ENCODE measurements at places on chromosomes 7 and 10.

DNA sequence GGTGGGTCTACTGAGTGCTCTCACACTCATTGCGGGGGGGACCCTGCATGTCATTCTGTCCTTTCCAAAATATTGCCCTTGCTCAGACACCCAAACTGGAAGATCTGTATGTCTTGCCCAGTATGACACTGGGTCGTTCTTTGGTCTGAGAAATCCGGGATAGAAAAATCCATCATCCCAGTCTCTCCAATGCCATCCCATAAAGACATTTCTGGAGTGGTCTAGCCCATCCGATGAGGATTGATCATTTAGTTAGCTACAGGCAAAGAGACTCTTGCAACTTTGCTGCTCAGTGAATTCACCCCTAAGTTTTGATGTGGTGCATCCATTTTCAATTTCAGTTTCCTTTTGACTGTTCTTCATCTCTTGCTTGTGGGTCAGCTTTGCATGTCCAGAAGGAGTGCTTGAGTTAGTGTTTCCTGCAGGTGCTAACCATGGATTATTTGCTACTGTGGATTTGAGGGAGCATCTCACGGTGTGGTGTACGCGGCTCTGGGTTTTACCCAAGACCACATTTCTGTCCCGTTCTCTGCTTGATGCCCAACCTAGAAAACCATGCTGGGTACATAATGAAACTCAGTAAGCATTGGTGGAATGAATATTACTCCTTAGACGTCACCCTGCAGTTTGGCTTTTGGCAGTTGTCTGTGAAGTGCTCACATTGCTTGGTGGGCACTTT lies 247.0 kb upstream of the MKI67 start:
- DNase-seq, result no peak

- no peak for DNase-seq
Measured at GRCh38 chr7:37430640-37431039, 18.0 kb downstream of the ELMO1 start.

GRCh38 chr10:133132473-133133291 lies 27.3 kb upstream of the KNDC1 start:
- no peak for DNase-seq

DNA sequence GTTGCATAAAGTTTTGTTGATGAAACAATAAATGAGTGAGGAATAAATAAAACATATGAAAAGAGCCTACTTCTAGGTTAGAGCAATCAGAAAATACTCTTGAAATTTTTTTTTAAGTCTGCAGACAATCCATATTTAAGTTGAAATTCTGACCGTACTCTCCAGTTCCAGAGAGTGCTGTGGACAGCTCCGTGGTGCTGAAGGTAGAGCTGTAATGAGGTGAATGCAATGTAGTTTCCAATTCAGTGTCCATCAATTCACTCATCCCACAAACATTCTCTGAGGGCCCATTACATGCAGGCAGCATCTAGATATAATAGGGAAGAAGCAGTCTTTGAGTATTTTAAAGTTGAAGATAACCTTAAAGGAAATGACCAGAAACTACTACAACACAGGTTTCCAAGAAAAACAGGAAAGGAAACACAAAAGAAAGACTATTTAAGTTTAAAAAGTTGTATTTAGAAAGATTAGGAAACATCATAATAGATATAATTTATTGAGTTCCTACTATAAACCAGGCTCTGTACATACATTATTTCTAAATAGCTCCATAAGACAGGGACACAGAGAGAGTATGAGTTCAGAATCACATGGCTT lies 44.0 kb upstream of the CRTAC1 start:
- no peak for DNase-seq

GRCh38 chr7:103856929-103857328 lies 132.5 kb downstream of the RELN start:
- DNase-seq, result no peak

DNA sequence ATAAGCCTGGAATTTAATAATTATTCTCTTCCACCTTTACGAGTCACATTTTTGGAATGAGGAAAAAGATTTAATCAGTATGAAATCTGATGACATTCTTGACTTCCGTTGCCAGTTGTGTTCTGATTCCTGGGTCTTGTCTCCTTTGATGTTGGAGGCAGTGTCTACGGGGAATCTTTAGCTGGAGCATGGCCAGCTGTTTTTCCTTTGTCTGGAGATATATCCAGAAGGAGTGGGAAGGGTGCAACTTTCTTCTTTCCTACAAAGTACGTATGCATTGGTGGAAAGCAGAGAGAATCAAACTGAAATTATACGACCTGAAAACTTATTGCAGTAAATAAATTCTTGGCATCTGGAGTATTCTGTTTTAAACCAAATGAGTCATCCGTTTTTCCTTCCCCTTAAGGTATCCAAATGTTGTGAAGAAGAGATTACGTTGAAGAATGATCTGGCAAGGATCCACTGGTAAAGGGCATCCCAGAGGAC lies 6.9 kb upstream of the GNG11 start:
- DNase-seq, result no peak

DNA sequence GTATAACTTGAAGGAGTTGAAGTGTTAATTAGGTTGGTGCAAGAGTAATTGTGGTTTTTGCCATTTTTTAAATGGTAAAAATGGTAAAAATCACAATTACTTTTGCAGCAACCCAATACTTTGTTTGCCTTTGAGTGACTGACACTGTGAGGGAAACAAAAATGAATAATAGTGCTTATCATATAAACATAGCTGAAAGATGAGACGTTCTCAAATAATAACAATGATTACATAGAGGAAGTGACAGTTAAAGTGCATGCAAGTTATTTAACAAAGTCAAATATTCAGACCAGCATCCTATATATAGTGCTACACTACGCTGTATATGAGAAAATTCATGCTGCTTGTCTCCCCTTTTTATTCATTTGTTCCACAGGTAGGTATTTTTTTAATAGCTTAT lies 4.7 kb upstream of the HBP1 start:
- no peak for DNase-seq

DNA sequence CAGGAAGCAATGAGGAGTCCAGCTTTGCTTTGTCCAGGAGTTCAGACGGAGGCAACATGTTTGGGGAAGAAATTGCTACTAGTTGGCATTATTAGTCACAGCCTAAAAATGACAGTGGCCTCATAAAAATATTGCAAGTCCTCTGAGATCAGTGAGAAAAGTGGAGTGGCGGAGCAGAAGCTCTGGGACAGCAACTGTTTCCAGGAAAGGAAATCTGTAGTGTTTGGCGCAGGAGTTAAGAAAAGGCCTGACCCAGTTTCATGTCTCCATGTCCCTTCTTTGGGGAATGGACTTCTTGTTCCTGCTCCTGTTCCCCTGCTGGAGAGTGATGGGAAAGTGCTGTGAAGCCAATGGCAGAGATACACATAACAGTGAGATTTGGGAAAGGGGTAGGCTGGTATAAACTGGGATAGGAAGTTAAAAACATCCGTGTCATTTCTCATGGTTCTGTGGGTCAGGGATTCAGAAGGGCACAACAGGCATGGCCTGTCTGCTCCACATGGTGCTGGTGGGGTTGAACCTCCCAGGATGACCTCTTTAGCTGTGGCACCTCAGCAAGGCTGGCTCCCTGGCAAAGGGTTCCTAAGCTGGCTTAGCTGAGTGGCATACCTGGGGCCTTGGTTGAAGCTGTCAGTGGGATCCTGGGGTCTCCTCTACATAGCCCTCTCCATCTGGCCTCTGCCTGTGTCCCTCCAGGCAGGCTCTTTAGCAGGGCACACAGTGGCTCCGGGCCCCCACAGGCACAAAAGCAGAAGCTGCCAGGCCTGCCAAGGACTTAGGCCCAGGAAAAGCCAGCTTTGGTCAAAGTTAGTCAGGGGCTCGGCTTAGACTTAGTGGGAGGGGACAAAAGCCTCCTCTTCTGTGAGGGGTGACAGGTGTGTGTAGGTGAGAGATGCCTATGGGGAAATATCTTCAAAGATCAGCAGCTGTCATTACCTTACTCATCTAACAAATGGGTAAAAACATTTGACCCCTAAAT lies 77.7 kb downstream of the WDFY4 start:
- DNase-seq, result no peak

DNA sequence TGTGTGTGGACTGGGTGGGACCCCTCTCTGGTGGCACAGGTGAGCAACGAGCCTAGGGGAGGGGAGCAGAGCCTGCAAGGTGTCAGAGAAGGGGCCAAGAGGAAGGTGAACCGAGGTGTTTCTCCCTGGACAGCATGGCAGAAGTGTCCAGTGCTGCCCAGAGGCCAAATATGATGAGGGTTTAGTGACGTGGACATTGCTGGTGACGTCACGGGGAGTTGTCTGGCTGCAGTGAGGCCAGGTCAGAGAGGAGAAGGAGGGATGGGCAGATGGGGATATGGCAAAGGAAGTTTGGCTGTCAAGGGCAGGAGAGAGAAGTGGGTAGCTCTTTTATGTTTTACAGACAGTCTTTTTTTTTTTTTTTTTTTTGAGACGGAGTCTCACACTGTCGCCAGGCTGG lies 2.6 kb upstream of the ZNF853 start:
- DNase-seq, result no peak

DNA sequence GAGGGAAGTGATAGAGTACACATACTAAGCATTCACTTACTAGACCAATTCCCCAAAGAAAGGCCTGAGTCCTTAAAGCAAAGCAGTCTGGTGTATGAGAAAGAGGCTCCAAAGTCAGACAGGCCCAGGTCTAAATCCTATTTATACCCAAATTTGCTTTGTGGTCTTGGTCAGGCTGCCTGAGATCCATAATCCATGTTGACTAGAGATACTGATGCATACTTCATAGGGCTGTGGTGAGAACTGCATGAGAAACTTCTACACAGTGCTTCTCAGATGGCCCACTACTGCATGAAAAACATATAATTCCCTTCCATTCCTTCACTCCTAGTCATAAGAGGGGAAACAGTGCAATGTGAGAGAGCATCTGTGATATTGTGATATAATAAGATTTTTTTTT lies 81.6 kb upstream of the SP4 start:
- no peak for DNase-seq

- no peak for DNase-seq
Measured at GRCh38 chr10:45429790-45430189, 55.8 kb downstream of the ALOX5 start.

DNA sequence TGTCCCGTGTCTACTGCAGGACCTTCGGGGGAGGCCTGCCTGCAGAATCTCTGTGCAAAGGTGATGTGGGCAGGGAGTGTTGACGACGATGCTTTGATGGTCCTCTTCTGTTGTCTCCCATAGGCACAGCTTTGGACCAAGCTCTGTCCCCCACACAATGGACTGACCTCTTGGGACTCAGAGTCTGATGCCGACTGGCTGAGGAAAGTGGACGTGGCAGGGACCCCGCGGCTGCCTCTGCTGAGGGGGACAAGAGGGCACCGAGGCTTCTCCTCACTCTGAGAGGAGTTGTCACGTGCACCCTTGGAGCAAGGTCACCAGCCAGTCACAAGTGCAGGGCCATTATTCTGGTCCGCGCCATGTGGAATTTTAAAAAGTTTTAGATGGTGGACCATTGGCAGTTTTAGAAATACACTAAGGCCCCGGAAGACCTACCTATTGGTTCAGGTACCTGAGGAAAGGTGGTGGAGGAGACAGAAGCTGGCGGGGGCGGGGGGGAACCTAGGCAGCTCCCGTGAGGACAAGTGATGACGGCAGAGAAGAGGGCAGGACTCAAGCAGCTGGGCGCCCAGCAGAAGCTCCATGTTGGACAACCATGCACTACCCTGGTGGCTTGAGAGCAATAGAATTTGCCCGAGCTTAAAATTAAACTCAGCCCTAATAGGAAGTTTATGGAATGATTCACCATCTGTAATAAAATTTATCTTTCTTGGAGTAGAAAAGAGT lies 331.4 kb downstream of the PTPRN2 start:
- no peak for DNase-seq

DNA sequence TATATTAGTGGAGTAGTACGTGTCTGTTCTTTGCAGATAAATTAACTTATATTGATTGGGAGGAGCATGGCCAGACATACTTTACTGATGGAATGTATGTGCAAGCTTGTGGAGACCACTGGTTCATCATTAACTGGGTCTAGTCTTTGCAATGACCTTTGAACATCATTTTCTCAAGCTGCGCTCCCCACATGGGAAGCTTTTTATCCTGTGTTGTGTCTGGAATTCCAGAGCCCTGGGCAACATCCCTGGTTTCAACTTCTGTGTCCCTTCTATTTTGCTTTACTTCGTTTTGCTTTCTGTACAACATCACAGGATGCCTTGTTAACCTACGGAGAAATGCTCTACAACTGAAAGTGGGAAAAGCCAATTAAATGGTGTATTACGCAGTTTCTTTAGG lies 38.3 kb downstream of the MACROH2A2 start:
- DNase-seq, result no peak

GRCh38 chr10:94047293-94047692 lies 53.6 kb downstream of the PLCE1 start:
- no peak for DNase-seq

- DNase-seq, result no peak
Measured at GRCh38 chr7:44955733-44956132, 23.1 kb downstream of the MYO1G start.

DNA sequence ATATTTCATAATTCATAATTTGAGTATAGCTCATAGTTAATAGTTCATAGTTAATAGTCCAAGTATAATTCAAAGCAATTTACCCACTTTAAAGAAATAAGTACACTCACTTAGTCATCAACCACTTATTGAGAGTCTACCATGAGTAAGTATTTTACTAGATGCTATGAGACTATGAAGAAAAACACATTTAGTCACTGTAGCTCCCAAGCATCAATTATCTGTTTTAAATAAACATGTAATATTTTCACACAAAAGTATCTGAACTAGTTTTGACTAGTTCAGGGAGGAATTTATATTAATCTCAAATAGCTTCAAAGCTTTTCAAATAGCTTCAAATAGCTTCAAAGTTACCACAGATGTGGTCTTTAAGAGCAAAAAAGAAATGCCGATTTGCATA lies 119.2 kb downstream of the ANK3 start:
- no peak for DNase-seq

DNA sequence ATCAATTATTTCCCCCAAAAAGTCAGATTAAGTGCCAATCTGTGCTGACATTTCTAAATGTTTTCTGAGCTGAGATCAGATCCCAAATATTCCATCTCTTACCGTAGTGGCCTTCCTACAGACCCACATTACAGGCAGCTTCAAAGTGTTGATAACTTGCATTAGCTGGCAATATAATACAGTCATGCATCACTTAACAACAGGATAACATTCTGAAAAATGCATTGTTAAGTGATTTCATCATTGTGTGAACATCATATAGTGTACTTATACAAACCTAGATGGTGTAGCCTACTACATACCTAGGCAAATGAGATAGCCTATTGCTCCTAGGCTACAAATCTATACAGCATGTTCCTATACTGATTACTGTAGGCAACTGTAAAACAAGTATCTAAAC lies 22.4 kb downstream of the SLC25A13 start:
- DNase-seq, result no peak

DNA sequence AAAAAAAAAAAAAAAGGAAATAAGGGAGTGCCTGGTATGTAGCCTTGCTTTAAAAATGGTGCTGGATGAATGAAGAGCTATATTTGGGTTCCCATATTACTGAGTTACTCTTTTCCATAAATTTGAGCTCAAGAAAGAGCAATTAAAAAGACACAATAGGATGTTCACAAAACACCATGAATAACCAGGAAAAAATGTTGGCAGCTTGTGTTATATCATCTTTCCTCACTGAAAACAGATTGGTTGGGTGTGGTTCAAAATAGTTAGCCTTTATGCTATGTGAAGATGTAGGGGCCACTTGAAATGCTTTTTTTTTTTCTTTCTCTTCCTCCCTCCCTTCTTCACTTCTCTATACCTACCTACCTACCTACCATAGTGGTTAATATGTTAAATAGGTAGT lies 256.9 kb downstream of the STK31 start:
- DNase-seq, result no peak

- no peak for DNase-seq
Measured at GRCh38 chr7:33832271-33832721, 73.0 kb upstream of the BMPER start.

- no peak for DNase-seq
Measured at GRCh38 chr7:4175346-4175973, 506.6 kb upstream of the FOXK1 start.

GRCh38 chr10:79404690-79405131 lies 40.7 kb downstream of the ZCCHC24 start:
- DNase-seq, result no peak

All from stimulated activated CD8-positive, alpha-beta memory T cell treated with anti-CD3 and anti-CD28 coated beads, Interleukin-4, amount 100 ng/mL, for 1 hour (primary cell).